Epithelial cell of proximal tubule (primary cell): ENCODE measurements at places on chromosomes 13 and 19.

- DNase-seq: no peak
These were observed 2.1 kb downstream of the POU4F1 start for GRCh38 chr13:78601124-78601873.

GRCh38 chr19:5218963-5219530 lies 121.6 kb downstream of the PTPRS start:
- no peak for DNase-seq

DNA sequence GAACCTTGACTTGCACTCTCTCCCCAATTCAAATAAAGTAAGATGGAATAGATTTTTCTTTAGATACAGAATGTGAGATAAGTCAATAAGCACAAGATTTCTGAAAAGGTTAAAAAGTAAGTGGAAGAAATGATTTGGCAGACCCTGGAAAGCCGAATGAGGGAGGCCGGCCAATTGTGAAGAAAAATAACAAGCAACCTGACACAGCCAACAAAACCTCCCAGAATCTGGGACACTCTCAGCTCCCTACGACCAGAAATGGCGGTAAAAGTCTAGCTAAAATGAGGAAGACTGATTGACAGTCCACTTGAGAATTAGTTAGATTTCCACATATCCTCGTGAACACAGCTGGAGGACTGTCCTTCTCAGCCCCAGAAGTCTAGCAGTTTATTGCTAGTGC lies 85.4 kb downstream of the KLF12 start:
- DNase-seq: no peak

DNA sequence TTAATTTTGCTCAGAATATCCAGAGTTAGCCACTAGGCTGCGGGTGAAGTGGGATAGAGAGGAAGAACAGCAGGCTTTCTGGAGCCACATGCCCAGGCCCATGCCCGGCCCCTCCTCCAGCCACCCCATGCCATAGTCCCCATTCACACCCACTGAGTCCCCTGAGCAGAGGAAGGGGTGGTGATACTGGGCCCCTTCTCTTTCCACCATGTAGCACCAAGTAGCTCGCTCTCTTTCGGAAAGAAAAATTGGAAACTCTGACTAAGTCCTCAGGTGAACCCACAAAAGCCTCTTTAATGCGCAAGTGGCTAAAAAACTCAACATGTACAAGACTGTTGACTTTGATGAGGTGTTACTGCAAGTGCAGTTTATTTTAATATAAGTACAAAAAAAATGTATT lies 76.7 kb upstream of the GPR183 start:
- DNase-seq: no peak

DNA sequence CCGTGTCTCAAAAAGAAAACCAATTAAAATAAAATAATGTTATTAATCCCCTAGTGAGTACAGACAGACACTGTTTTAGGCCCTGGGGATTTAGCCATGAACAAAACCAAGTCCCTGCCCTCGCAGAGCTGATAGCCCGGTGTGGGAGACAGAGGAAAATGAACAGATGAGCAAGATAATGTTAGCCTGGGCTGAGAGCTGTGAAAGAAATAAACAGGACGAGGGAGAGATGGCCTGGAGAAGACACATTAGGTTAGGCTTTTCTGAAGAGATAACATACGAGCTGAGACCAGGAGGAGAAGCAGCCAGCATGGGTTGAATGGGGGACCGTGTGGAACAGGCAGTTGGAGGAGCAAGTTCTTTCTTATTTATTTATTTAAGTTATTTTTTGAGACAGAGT lies 9.0 kb downstream of the RELB start:
- DNase-seq: no peak

GRCh38 chr13:91399189-91400062 lies 1.0 kb downstream of the GPC5 start:
- DNase-seq: no peak

- DNase-seq: peak; percentile 91
These were observed at the start of gene ZNF416 for GRCh38 chr19:57578487-57579205. Gene ZNF416 (minus strand): TSS chr19:57578911. CDS start chr19:57578704, 207 bp downstream.

GRCh38 chr13:111632906-111633305 lies 312.5 kb downstream of the TEX29 start:
- DNase-seq: no peak

- peak; percentile 40 for DNase-seq
These were observed 58.3 kb upstream of the CLDN10 start for GRCh38 chr13:95494082-95494681.

DNA sequence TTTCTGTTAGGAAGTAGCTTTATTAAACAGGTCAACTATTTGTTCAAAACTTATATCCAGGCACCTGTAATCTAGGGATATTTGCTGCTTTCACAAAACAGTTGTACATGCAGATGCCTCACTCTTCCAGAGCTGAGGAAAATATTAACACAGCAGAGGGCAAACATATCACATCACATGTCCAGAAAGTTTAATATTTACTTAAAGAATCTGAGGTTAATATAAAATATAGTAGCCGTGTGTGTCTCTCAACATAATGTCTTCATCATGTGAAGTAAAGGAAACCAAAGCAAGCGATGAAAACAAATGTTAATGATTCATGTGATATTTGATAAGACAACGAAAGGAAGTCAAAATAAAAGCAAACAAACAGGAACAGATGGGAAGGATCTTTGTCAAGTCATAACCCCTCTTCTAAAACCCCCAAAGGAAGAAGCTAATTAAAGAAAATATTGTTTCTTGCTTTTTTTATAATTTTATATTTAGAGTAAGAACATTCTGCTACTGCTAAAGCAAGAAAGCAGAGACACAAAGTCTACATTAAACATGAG lies 418.8 kb downstream of the DACH1 start:
- DNase-seq: no peak

DNA sequence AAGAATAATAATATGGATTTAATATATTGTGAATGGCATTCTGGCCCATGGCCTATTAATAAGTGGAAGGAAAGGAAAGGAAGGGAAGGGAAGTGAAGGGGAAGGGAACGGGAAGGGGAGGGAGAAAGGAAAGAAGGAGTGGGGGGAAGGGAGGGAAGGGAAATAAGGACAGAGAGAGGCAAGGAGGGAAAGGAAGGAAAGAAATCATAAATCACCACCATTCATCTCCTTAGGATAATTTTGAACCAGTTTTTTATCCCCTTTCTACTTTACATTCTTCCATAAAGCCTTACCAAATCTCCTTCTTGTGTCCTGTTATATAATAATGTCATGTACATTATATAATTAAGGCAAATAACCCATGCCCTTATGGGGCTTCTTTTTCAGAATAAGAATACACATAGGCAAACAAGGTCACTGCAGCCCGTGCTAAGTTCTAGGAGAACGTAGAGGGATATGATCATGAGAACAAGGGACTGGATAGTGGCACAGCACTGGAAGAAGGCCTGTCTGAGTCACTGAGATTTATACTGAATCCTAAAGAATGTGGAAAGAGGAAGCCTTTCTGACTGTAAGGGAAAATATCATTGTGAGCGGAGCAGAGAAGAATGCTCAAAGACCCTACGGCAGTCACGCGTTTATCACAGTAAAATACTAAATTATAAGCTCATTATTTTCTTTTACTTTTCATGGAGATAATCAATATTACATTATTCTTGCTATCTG lies 444.5 kb upstream of the GPC6 start:
- no peak for DNase-seq

GRCh38 chr19:16327911-16328823 lies 3.5 kb downstream of the KLF2 start:
- no peak for DNase-seq

DNA sequence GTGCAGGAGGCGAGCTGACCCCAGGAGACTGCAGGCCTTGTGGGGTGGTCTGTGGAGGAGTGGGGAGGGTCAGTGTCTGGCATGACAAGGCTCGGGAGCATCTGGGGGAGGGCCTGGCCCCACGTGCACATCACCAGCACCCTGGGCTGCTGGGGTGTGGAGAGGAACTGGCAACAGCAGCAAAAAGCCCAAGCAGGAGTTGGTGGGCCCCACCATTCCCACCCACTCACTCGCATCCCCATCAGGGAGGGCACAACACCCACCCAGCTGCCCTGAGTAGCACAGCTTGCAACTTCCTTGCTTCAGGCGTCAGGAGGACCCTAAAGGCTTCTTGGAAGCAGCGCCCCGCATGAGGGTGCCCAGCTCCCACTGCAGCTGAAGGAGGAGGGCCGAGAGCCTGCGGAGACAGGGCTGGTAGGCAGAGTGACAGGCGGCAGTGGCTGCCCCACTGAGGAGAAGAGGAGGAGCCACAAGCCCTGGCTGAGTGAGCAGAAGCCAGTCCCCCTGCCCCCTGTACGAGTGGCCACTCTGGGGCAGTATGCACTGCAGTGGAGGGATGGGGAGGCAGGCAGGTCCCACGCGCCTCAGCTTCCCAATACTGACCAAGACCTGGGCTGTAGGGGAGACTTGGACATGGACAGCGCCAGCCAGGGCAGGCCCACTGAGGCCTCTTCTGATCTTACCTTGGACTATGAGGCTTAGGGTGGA lies 26.5 kb downstream of the ELL start:
- no peak for DNase-seq

DNA sequence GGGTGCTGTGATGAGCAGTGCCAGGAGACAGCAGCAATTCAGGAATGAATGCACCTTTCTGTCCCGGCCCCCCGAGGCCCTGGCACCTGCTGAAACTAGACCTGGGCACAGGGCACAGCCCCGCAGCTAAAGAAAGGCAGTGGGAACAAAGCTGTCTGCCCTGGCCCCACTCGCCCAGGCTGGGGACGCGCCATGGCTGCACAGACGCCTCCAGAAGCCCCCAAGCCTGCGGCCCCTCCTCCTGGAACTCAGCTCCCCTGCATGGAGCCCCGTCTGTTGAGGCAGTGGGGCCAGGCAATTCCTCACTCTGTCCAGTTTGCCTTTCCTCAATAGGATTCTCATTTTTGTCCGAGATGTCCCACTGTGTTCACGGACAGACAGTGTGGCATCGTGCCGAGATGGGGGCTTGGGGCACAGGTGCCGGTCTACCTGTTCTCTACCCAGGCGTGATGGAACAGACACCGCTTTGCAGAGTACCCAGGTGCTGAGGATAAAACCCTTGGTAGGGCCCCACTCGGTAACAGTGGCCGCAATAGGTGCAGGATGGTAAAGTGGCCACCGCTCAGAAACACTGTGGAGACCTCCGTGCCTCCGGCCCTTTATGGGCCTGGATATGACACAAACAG lies 146.5 kb upstream of the SOX1 start:
- DNase-seq: no peak

GRCh38 chr13:22964245-22964966 lies 216.4 kb upstream of the SGCG start:
- DNase-seq: no peak

- no peak for DNase-seq
These were observed 57.2 kb downstream of the SPATA13 start for GRCh38 chr13:24217601-24218281.

DNA sequence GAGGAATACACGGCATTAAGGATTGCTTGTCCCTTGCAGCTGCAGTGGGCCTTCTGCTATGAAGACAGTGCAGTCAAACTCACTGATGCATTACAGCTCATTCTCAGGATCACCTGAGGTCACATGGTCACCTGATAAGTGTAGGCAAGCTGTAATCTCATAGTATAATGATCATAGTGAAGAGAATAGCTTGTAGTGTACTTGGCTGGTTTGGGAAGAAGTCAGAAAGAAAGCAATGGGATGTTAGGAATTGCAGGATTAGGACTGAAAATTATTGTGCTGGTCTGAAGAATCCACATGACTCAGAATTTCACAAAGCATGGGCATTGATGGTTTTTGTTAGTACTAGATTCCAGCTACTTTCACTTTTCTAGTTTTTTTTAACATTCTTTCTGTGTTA lies 76.7 kb downstream of the MBNL2 start:
- DNase-seq: no peak

DNA sequence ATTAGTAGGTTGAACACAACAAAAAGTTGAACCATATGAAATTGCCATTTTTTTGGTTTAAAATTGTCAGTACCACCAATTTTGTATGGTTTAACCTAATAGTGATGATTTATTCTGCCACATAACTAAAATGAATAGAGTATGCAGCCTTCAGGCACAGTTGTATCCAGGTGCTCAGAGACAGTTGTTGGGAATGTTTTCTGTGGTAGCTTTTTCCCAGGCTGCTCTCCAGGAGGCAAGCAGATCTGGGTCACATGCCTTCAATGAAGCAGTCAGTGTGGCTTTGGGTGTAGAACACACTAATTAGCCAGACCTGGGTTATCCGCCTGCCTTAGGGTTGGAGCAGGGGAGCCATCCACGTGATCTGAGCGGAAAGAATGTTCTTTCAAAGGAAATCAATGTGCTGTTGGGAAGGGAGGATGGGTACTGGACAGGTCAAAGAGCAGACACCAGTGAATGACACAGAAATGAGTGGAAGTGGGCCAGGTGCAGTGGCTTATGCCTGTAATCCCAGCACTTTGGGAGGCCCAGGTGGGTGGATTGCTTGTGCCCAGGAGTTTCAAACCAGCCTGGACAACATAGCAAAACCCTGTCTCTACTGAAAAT lies 28.6 kb downstream of the MARK4 start:
- DNase-seq: no peak

GRCh38 chr13:30395192-30396158 lies 26.8 kb upstream of the UBE2L5 start:
- peak; percentile 90 for DNase-seq
